Ascending aorta (tissue), 2 donors: ENCODE measurements at places on chromosomes 5 and 9. TPM values are rescaled to one million over a fixed set of nuclear protein-coding genes. Genes with fewer than 3 reads are reported as not detected.

DNA sequence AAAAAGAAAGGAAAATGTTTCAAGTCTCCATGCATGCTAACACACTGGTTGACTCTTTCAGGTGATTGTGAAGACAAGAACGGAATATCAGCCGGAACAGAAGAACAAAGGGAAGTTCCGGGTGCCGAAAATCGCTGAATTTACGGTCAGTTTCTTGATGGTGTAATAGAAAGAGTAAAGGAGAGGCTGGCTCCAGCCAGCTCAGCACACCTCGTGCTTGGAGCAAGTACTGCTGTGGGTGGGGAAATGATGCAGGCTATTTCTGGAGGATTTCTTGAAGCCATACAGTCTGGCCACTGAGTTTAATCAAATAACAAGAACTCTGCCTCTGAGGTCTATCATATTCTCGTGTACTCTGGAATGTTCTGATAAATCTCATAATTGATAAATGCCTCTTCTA, 18.7 kb downstream of the NSG2 start:
- no peak for DNase-seq

GRCh38 chr9:80066931-80067330, 495.2 kb downstream of the TLE4 start:
- no peak for DNase-seq

- DNase-seq: no peak
Measured at GRCh38 chr5:52920929-52921328, 68.2 kb upstream of the ITGA2 start.

DNA sequence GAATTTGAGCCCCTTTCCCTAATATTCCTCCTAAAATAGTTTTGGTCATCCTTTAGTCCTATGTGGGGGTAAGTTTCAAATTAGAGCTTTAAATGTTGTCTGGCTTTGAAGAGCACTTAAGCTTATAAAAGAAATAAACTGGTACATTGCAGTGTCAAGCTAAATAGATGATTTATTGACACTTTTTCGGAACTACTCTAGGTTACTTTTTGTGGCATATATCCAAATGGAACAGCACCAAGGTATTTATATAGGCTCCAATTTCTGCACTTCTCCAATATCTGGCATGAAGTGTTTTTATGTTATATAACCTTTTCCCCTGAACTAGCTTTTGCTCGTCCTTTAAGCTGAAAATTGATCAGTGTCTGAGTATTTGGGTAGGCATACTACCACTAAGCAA, 402.5 kb downstream of the NFIB start:
- DNase-seq: no peak

- DNase-seq: no peak
Measured at GRCh38 chr5:178435321-178436238, 154.6 kb downstream of the COL23A1 start.

- no peak for DNase-seq
Measured at GRCh38 chr5:135387629-135387960, 11.4 kb downstream of the MACROH2A1 start.

- DNase-seq: no peak
Measured at GRCh38 chr5:122702524-122702875, 72.4 kb upstream of the SNX2 start.

DNA sequence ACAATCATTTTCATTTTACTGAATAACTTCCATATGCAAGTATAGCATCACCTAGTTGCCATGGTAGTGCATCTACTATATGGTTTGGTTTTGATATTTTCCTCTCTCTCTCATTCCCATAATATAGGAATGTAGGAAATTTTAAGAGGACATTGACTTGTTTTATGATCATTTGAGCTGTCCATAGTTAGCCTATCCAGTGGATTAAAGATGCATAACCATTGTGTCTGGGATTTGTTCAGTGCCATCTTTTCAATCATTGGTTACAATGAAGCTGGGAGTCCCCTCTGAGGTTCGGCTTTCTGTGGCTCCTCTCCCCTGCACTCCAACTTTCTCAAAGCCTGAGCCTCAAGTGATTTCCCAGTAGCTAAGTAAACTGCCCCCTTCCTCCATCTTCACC, 458.5 kb downstream of the RAB3C start:
- no peak for DNase-seq

DNA sequence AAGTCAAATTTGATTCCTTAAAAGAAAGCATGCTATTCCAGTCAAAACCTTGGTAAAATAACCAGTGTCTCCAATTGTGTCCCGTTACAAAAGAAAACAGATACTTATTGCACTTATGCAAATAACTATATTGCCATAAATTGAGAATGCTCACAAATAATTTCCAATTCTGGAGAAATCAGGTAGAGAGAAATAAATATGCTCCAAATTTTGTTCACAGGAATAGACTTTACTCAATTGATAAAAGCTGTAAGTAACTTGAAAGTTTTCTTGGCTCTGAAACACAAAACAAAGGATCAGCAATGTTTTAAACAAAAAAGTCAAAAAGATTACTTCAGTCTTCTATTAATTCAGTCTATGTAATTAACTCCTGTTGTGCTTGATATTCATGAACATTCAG, 7.8 kb upstream of the DTWD2 start:
- no peak for DNase-seq

DNA sequence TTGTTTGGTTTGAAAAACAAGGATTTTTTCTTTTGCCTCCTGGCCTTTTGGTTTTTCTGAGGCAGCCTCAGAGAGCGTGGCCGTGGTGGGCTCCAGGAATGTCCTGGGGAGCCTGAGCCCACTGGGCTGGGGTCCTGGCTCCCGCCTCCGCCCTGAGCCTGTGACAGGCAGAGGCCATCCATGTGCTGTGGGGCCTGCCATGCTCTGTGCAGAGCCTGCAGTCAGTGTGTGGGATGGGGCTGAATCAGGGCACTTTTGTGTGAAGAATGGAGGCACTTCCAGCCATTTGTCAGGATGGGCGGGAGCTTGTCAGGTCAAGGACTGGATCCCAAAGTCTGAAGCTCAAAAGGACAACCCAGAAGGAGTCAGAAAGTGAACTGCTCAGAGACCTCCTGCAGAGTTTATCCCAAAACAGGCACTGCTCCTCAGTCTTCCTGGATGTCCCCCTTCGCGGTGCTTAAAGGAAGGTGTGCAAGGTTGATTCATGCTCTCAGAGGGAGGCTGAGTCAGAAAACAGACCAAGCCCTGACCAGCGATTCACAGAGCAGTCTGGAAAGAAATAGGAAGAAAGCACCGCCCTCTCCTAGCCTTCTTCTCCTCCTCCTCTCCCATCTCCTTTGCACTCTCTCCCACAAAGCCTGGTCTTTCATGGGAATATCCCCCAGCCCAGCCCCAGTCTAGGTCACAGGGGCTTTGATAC, 53.2 kb downstream of the MVB12B start:
- no peak for DNase-seq

GRCh38 chr5:104702212-104702611, 1139.6 kb upstream of the NUDT12 start:
- DNase-seq: no peak

PCDHGA7 gene
- total RNA-seq: 4.2 TPM

C7 gene
- 179 TPM for total RNA-seq

EFNA5 gene
- 2.2 TPM for total RNA-seq

NXNL2 gene
- not detected for total RNA-seq

ZDHHC11 gene
- not detected for total RNA-seq

PTPRD gene
- 6.9 TPM for total RNA-seq
